GM06990 (cell line): ENCODE measurements at places on chromosomes 6 and 20.

DNA sequence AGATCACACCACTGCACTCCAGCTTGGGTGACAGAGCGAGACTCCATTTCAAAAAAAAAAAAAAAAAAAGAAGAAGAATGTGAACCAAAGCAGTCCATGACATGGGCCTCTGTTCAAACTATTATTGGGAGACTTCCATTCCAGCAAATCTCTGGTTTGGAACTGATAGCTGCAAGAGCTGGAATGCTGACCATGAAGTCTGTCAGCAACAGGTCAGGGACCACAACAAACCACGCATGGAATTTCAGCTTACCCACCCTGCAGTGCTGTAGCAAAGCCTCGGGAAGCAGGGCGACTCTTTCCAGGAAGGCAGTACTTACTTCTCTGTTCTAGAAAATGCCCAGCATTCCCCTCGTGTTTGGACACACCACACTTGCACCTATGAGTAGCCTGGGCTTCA is 34.1 kb upstream of the TBC1D7 start:
- no peak for DNase-seq

DNA sequence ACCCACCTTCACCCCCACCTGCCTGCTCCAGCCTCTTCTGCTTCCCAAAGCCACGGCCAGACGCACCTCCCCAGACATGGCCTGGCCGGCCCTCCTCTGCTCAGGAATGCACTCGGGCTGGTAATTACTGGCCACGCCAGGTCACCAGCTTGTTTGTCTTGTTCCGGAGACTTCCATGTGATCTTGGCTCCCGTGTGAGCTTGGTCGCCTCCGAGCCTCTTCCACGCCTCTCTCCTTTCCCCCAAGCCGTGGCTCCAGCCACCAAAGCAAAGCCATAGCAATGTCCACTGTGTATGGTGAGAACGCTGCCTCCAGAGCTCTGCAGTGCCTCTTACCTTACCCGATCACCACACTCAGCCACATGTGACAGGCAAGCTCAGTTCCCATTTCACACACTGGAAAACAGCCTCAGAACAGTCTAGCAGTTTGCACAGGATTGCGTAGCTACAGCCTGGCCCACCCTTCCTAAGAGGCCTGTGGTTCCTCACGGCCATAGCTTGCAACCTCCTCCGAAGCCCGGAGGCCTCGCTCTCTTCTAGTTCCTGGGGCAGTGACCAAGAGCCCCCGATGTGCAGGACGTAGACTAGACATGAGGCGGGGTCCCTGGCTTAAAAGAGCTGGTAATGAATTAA is 48.1 kb upstream of the AFDN start:
- no peak for DNase-seq

- no peak for DNase-seq
Measured at GRCh38 chr6:3910106-3910663, 61.0 kb downstream of the FAM50B start.

- peak; percentile 68 for DNase-seq
Measured at GRCh38 chr6:26571592-26572296, 25.0 kb upstream of the ABT1 start.
